Activated T-helper 2 cell treated with anti-CD3 and anti-CD28 coated beads, Interferon-gamma antibody, Interleukin-2, Interleukin-4, amounts not matched to agents 10 μg/mL and 5 μg/mL and 100 μg/mL, durations not matched to agents 14 hours and 24 hours and 36 hours (primary cell): ENCODE measurements at places on chromosomes 11 and 22.
A peak's percentile ranks its signal among the peaks of the same experiment; 100 is the strongest.

DNA sequence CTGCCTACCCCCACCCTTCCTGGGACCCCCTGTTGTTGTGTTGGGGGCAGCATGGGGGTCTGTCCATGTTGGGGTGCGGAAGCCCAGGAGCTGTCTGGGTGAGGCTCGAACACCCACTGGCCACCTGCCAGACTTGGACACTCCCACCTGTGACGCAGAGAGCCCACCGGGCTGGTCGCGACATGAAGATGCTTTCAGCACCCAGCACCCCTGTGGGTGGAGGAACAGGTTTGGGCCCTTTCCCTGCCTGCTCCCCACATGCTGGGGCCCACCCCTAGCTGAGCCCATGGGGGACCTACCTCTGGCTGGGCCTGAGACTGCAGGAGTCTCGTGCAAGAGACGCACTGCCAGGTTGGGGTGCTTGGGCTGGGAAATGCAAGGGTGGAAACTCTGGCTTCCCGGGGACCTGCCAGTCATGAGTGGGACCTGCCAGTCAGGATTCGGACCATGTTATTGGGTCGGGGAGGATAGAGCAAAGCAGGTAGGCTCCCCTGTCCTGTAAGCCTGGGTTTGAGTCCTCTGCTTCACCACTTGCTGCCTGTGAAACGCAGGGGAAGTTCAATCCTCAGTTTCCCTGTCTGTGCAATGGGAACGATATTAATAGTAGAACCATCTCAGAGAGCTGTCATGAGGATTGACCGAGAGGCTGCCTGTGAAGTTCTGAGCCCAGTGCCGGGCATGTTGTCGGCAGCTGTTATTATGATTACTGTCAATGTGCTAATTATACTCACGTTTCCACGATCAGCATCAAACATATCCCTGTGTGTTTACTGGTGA lies 24.1 kb downstream of the KIAA1671 start:
- H3K27ac ChIP-seq, result no peak overlapping the region
- H3K4me1 ChIP-seq, result peaks cover 2% of the 10 kb centered on the region
- no peak for DNase-seq
- peaks cover 7% of the 10 kb centered on the region for H3K27me3 ChIP-seq

DNA sequence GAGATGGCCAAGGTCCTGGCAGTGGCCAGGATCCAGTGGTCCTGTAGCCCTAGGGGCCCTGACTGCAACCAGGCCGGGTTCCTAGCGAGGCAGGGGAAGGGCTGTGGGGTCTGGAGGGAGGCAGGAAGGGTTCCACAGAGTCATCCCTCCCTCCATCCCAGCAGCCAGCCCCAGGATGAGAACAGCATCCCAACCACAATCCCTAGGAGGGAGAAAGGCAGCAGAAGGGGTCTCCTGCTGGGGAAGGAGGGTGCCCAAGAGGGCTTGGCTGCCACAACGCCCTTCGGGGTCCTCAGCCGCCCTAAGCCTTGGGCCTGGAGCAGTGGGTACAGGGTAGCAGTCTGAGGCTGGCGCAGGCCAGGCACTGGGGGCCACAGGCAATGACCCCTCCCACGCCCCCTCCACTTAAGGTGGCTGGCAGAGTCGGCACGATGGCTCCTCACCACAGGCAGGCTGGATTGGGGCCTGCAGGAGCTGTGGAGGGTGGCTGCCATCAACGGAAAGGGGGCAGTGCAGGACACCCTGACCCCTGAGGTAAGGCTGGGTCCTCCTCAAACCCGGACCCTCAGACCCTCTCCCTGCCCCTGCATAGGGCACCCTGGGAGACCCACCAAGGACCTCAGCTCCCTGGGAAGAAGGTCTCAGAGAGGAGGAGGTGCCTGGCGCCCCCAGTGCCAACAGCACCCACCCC lies 7.2 kb downstream of the SLC22A12 start:
- no peaks in the 10 kb centered on the region for H3K27me3 ChIP-seq
- H3K27ac ChIP-seq, result no peak overlapping the region
- no peaks in the 10 kb centered on the region for H3K4me1 ChIP-seq
- no peak for DNase-seq
- H3K36me3 ChIP-seq, result no peaks in the 10 kb centered on the region

GRCh38 chr11:65981972-65982823 lies 19.8 kb downstream of the EIF1AD start:
- no peak for DNase-seq
- H3K4me3 ChIP-seq, result no peak overlapping the region
- H3K27me3 ChIP-seq, result no peaks in the 10 kb centered on the region

- H3K27me3 ChIP-seq, result peaks cover 1% of the 10 kb centered on the region
- no peak overlapping the region for H3K27ac ChIP-seq
- no peaks in the 10 kb centered on the region for H3K4me1 ChIP-seq
- H3K4me3 ChIP-seq, result no peak overlapping the region
These were observed 362.7 kb upstream of the CCDC90B start for GRCh38 chr11:83648610-83649527.

DNA sequence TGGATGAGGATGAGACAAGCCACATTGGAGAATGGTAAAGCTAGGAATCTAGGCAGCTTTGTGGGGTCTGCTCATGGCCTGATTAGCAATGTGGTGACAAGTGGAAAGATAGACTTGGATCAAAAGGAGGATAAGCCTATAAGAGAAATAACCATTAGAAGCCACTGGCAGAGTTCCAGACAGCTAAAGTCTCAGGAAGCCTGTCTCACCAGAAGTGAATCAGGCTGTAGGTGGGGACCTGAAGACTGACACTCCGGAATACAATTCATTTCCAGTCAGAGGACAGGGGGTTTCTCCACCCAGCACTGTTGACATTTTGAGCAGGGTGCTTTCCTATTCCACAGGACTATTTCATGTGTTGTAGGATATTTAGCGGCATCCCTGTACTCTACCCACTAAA lies 129.7 kb downstream of the ARHGAP42 start:
- no peaks in the 10 kb centered on the region for H3K4me1 ChIP-seq
- no peaks in the 10 kb centered on the region for H3K27me3 ChIP-seq
- no peaks in the 10 kb centered on the region for H3K36me3 ChIP-seq
- DNase-seq, result no peak
- H3K4me3 ChIP-seq, result no peak overlapping the region

GRCh38 chr11:61862714-61863547 lies 28.4 kb downstream of the FADS3 start:
- no peak overlapping the region for H3K27ac ChIP-seq
- no peak for DNase-seq
- peaks cover 3% of the 10 kb centered on the region for H3K4me1 ChIP-seq
- H3K27me3 ChIP-seq, result no peaks in the 10 kb centered on the region

- no peak overlapping the region for H3K4me3 ChIP-seq
- no peak for DNase-seq
- peak overlapping the region; percentile 64 for H3K27ac ChIP-seq
- no peaks in the 10 kb centered on the region for H3K36me3 ChIP-seq
- peaks cover 11% of the 10 kb centered on the region for H3K27me3 ChIP-seq
- H3K4me1 ChIP-seq, result peaks cover 30% of the 10 kb centered on the region
These were observed 136.9 kb upstream of the ZC3H12C start for GRCh38 chr11:109956124-109956793.

GRCh38 chr22:37177221-37177620 lies 10.8 kb downstream of the C1QTNF6 start:
- H3K4me1 ChIP-seq, result peaks cover 7% of the 10 kb centered on the region
- no peaks in the 10 kb centered on the region for H3K27me3 ChIP-seq
- no peak overlapping the region for H3K4me3 ChIP-seq
- peaks cover 2% of the 10 kb centered on the region for H3K36me3 ChIP-seq
- DNase-seq, result no peak

DNA sequence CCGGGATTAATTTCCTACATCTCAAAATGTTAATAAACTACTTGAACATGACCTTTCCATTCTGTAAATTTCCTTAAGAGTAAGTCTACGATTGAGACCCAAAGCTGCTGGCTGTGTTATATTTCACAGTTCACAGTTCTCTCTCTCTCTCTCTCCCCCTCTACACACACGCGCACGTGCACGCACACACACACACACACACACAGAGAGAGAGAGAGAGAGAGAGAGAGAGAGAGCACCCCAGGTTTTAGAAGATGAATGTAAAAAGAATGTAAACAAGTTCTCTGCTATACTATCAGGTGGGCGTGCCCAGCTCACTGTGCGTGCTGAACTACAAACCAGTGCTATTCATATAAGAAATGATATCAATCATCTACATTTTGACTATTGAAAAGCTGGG lies 3.3 kb downstream of the BDNF start:
- no peak for DNase-seq
- no peak overlapping the region for H3K27ac ChIP-seq
- H3K27me3 ChIP-seq, result peaks cover 52% of the 10 kb centered on the region
- H3K4me3 ChIP-seq, result no peak overlapping the region

DNA sequence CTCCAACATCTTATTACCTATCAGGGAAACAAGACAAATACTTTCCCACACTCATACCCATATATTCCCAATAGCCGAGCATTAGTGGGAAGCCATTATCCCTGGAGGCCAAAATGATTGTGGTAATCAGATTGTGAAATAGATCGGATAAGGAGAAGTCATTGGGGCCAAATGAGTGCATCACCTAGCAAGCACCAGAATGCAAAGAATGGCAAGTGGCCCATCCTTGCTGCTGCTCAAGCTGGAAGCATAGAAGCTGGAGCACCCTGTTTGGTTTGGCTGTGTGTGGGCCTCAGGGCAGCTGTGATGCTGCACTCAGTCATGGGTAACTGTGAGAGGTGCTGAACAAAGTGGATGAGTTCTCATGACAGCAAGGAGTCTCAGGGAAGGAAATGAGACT lies 18.7 kb upstream of the DBX1 start:
- H3K27me3 ChIP-seq, result peaks cover 7% of the 10 kb centered on the region
- H3K36me3 ChIP-seq, result no peaks in the 10 kb centered on the region
- H3K27ac ChIP-seq, result no peak overlapping the region
- H3K4me1 ChIP-seq, result no peaks in the 10 kb centered on the region

DNA sequence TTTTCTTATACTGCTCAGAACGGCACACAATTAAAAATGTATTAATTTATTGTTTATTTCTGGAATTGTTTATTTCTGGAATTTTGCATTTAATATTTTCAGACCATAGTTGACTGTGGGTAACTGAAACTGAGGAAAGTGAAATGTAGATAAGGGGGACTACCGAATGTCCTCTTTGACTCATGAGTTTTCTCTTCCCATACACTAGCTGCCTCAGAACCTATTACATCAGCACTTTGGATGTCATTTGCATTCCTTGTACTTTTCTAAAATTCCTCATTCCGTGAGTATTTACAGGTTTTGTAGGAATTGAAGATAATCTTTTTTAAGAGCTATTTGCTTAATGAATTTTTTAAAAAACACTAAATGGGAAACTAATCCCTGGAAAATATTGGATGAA lies 29.8 kb downstream of the ZC3H12C start:
- no peak overlapping the region for H3K4me3 ChIP-seq
- H3K27ac ChIP-seq, result no peak overlapping the region
- H3K27me3 ChIP-seq, result peaks cover 6% of the 10 kb centered on the region
- peaks cover 8% of the 10 kb centered on the region for H3K36me3 ChIP-seq
- no peak for DNase-seq

DNA sequence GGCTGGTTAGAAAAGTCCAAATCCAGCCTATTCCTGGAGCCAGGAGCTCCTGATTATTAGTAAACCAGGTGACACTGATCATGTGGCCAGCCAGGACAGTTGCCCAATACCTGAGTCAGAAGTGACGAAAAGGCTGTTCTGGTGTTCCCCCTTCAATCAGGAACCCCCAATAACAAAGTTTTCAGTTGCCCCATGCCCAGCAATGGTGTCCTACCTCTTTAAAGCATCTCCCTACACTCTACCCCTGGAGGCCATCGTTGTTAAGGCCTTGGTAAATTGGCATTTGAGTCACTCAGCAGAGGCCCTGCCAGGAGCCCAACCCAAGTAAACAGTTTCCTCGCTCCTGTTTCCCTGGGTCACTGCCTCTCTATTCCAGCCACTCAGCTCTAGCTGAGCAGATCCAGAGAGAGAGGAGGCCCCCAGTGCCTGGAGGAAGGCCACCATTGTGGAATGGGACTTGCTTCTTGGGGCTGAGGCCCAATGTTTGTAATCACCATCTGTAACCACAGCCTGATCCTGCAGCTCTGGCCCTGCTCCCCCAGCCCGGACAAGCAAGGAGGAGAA lies 25.0 kb downstream of the ARHGAP1 start:
- no peak for DNase-seq
- H3K27me3 ChIP-seq, result no peaks in the 10 kb centered on the region
- peaks cover 58% of the 10 kb centered on the region for H3K36me3 ChIP-seq
- H3K27ac ChIP-seq, result no peak overlapping the region
- peaks cover 31% of the 10 kb centered on the region for H3K4me1 ChIP-seq

- H3K4me1 ChIP-seq, result peaks cover 15% of the 10 kb centered on the region
- H3K27me3 ChIP-seq, result peaks cover 73% of the 10 kb centered on the region
- no peak overlapping the region for H3K27ac ChIP-seq
- H3K4me3 ChIP-seq, result no peak overlapping the region
- DNase-seq, result no peak
- H3K36me3 ChIP-seq, result no peaks in the 10 kb centered on the region
These were observed 150.2 kb downstream of the TEAD1 start for GRCh38 chr11:12824281-12825041.

- H3K4me3 ChIP-seq, result no peak overlapping the region
- no peaks in the 10 kb centered on the region for H3K27me3 ChIP-seq
- H3K36me3 ChIP-seq, result peaks cover 65% of the 10 kb centered on the region
- H3K27ac ChIP-seq, result peak overlapping the region; percentile 36
- peaks cover 17% of the 10 kb centered on the region for H3K4me1 ChIP-seq
These were observed 56.7 kb downstream of the PPP6R3 start for GRCh38 chr11:68517121-68517741.

DNA sequence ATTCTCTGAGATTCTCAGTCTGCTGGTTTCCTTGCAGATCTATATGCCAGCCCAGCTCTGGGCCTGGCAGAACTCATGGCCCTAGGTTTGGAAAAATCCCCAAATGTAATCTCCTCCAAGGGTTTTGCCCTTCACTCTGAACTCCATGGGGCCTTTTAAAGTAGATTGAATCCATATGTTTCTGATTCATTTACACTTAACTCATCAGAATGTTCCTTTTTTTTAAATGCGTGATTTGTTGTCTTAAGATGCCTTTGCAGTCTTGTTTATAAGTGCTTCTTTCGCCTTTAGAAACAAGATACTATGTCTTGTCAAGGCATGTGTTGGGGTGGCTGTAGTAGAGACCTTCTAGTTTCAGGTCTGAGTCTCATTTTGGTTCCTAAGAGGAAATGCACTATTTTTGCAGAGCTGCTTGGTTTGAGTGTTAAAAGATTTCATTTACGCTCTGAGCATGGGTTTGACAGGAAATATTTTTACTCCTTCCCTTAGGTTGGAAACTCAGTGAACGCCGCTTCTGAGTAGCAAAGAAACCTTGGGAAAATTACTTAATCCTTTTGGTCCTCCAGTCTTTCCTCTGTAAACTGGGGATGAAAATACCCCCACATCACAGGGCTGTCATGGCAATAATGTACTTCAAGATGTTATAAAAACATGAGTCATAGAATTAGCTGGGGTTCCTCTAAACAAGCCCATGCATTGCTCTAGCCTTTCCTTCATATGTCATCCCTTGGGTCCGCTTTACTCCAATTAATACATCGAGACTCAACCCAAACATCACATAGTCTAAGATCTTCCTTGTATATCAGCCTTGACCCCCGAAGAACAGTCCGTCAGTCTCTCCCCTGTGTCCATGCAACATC lies 83.5 kb downstream of the SNX19 start:
- H3K27me3 ChIP-seq, result peaks cover 16% of the 10 kb centered on the region
- H3K36me3 ChIP-seq, result no peaks in the 10 kb centered on the region
- no peak overlapping the region for H3K4me3 ChIP-seq
- no peaks in the 10 kb centered on the region for H3K4me1 ChIP-seq
- no peak overlapping the region for H3K27ac ChIP-seq
